Choroid plexus epithelial cell (primary cell): ENCODE measurements at places on chromosomes 3 and 15.
A peak's percentile ranks its signal among the peaks of the same experiment; 100 is the strongest.

GRCh38 chr3:172042136-172042662 is 2.8 kb downstream of the FNDC3B start:
- DNase-seq: no peak

GRCh38 chr3:66633402-66634381 is 132.9 kb upstream of the LRIG1 start:
- no peak for DNase-seq

GRCh38 chr15:26125664-26126063 is 262.5 kb upstream of the ATP10A start:
- DNase-seq: no peak

GRCh38 chr15:86038491-86038890 is 41.2 kb upstream of the AGBL1 start:
- no peak for DNase-seq

- peak; percentile 62 for DNase-seq
These were observed 48.1 kb downstream of the RAP2B start for GRCh38 chr3:153210146-153210545.

DNA sequence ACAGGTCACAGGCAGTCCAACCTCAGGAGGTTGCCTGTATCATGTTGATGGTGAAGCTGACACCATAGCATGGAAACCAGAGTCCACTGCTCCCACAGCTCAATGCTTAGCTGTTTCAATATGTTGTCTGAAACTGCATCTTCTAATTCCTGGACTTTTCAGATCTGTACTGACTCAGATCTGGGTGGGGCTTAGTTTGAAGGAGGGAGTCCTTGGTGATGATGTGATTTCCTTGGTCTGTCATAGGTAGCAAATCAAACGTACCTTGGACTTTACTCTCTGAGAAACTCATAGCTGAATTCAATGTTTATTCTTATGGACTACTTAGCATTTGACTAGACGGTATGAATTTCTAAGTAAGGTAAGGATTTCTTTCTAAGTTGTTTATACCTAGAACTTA is at the start of gene HHLA2:
HHLA2 (plus strand) TSS at position 310 of the 400 bp plus-strand sequence. CDS start 55,266 bp downstream, outside the sequence.
- no peak for DNase-seq

DNA sequence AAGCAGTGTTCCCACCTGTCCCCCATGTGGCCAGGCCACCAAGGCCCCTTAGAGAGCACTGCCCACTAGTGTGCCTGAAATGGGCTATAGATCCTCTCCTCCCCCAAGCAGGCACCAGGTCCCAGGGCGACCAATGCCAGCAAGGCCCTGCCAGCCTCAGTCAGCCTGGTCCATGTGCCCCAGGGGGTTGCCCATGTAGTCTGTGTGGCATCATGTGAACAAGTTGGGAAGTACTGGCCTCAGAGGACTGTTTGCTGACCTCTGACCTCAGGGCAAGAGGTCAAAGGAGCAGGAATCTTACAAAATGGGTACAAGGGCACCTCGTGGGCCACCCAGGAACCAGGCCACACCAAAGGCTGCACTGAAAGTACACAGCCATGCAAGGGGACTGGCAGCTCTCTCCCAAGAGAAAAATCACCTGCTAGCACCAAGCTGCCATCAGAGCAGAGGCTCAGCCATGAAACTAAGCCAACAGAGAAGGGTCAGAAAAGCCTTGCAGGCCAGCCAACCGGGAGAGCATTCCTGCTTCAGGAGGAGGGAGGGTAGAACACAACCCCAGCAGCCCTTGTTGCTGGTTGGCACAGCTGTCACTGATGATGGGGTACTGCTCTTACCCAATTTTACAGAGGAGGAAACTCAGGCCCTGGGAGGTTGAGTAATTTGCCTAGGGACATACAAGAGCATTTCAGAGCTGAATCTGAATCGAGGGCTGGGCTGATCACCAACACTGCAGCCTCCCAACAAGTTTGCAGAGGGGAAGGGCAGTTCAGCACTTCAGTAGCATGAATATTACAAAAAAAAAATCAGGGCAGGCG is 5.2 kb upstream of the FURIN start:
- no peak for DNase-seq

GRCh38 chr3:172394692-172395091 is 53.6 kb downstream of the GHSR start:
- no peak for DNase-seq

DNA sequence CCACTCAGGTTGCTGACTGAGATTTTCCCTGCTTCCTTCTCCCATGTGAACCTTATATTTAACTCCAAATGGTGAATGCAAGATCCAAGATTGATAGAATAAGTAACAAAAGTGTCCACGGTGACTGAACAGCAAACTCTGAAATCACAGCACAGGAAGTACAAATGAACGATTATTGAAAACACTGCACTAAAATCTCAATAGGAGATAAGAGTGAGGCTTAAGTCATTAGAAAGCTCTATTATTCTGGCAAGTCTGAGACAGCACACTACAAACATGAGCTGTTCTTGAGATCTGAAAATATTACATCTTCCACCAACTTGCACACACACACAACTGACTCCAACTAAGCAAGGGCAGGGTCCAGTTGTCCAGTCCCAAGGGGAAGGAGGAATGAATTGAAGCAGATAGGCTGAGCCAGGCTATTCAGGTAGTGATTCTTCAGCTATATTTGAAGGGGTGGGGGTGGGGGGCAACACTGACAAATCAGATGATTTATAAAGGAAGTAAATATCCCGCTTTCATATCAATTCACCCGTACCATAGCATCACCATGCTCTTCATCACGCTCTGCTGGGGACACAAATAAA is 2.9 kb downstream of the ZNF385D start:
- DNase-seq: no peak

- DNase-seq: peak; percentile 25
These were observed 187.5 kb downstream of the NAALADL2 start for GRCh38 chr3:175046601-175047000.

- no peak for DNase-seq
These were observed 28.1 kb downstream of the DNAJB8 start for GRCh38 chr3:128438488-128439072.

- peak; percentile 38 for DNase-seq
These were observed 47.8 kb downstream of the THBS1 start for GRCh38 chr15:39628546-39629257.

- DNase-seq: no peak
These were observed 10.5 kb upstream of the CCK start for GRCh38 chr3:42276141-42277132.

DNA sequence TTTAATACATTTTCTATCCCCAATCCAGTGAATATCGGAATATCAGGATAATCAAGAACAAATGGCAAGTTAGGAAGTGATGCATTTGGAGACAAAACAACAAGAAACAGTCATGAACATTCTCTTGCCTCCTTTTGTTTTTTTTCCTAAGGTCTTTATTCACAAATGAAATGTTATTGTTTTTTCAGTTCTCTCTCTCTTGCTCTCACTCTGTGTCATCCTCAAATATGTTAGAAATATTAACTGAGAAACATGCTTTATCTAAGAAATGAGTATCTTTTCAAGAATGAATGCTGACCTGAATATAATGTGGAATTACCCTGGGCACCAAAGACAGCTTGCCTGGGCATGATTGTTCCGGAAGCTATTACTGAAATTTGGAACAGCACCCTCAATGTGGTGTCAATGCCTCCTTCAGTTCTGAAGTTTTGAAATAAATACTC is 51.3 kb downstream of the RBMS3 start:
- DNase-seq: no peak

GRCh38 chr3:77256584-77257503 is 216.9 kb downstream of the ROBO2 start:
- no peak for DNase-seq

GRCh38 chr15:53527996-53528395 is 231.5 kb downstream of the WDR72 start:
- DNase-seq: no peak

DNA sequence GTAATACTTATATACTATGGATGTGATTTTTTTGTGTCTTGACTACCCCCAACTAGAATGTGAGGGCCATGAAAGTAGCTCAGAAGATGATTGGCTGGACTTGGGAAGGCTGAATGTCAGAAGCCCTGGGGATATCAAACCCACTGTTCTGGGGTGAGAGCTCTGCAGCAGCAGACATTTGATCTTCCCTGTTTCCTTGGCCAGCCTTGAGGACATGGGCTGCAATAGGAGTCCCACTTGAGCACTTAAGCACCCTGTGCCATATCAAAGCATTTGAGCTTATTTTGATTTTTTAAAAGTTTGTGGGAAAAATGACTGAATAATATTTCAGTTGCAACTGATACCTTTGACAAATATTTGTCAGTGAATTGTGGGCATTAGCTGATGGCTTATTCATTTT is 21.7 kb downstream of the GTF2E1 start:
- DNase-seq: no peak

DNA sequence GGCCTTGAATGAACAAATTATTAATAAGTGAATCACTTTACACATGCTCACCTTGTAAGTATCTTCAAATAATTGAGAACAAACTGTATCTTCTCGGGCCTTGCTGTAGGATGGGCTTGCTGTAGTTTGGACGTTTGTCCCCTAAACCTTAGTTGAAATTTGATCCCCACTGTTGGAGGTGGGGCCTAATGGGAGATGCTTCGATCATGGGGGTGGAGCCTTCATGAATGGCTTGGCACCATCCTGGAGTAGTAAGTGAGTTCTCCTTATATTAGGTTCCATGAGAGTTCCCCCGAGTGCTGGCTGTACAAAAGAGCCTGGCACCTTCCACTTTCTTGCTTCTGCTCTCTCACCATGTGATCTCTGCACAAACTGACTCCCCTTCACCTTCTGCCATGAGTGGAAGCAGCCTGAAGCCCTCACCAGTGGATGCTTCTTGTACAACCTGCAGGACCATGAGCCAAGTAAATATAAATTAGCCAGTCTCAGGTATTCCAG is 29.3 kb downstream of the PIGB start:
- no peak for DNase-seq

- no peak for DNase-seq
These were observed 182.4 kb upstream of the ATP10A start for GRCh38 chr15:26045516-26045915.

- no peak for DNase-seq
These were observed 157.5 kb downstream of the ROBO2 start for GRCh38 chr3:77197408-77197807.

DNA sequence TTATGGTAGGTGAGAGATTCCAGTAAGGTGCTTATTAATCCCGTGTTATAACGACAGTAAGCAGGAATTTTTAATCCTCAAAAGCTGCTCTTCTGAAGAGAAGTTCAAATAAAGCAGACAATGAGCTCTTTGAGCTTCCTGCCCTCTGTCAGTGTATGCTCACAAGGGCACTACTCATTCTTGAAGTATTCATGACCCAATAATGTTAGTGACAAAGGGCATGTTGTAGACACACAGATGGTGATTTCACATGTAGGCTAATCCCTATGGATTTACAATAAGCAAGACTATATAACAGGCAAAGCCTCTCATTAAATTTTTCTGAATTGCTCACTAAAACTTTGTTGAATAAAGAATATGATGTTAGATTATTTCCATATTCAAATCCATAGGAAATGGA is 578.6 kb downstream of the RSL24D1 start:
- no peak for DNase-seq

- no peak for DNase-seq
These were observed 31.9 kb downstream of the ACAN start for GRCh38 chr15:88835119-88835518.

GRCh38 chr3:16140116-16140893 is 34.2 kb upstream of the GALNT15 start:
- peak; percentile 81 for DNase-seq

DNA sequence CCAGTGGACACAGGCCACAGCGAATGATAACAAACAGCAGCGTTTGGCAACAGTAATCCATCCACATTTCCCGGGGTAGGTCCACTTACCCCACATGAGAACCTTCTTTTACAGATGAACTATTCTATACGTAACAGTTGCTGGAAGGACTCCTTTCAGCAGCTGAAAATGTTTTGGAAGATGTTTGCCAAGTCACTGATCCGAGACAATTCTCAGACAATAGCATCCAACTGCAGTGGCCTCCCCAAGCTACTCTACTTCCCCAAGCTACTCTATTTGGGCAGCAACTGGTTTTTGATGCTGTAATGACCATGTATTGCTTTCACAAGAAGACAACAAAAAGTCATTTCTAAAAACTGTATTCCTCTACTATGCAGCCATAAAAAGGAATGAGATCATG is 87.5 kb downstream of the ADAMTS17 start:
- no peak for DNase-seq

DNA sequence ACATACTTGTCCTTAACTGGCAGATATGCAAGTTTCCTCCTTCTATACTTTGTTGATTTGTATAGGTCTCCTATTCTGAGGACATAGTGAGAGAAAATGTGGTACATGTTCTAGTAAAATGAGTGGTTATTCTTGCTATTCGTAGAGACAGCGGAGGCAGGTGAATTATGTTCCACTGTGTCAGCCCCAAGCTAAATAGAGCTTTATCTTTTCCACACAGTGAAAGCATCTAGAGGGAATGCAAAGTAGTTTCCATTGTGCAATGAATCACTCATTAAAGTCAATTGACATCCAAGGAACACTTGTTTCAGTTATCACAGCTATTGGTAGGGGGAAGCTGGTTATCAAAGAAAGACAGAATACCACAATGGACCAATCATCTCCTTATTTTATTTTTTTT is 262.4 kb downstream of the NLGN1 start:
- DNase-seq: no peak

DNA sequence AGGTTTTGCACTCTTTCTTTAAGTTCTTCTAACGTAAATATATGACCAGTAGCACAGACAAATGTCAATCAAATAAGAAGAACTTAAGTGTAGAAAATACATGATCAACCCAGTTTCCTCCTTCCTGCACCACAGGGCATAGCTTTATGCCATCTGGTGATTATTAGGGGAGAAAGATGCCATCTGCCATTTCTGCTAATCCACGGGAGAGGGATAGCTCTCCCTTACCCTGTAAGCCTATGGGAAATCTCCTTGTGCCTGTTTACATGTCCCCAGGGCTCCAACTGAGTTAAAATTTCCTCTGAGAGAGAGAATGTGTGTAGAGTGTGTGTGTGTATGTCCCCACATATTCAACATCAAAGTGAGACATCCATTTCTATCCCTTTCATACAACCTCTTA is 135.9 kb downstream of the RSL24D1 start:
- no peak for DNase-seq

DNA sequence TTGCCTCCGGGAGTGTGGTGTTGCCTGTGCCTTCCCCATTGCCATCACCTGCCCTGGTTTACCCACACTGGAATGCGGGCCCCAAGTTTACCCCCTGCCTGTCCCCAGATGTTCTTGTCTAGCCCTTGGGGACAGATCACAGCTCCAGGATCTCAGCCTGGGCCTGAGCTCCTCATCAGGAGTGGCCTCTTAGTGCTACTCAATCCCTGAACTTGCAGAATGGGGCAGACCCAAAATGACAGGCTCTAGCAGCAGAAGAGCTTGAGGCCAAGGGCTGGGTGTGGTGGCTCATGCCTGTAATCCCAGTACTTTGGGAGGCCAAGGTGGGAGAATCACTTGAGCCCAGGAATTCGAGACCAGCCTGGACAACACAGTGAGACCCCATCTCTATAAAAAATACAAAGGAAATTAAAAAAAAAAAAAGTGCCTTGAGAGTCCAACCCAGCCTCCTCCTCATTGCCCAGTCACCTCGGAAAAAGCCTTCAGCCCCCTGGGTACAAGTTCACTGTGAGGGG is 3.8 kb downstream of the CHAC1 start:
- no peak for DNase-seq

- no peak for DNase-seq
These were observed 13.3 kb upstream of the IQCF1 start for GRCh38 chr3:51916418-51916817.
